ENCODE measurements at places on chromosomes 2 and 18.

DNA sequence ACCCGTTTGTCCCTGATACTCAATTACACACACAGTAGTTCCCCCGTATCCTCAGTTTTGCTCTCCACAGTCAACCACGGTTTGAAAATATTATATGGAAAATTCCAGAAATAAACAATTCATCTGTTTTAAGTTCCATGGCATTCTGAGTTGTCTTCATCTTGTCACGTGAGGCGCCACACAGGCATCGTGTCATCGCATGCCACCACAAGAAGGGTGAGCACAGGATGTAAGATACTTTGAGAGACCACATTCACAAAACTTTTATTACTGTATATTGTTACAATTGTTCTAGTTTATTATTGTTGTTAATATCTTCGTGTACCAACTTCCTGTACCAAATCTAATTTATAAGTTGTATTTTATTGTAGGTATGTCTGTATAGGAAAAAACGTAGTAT lies 17.7 kb downstream of the ADNP2 start:
- no peak for DNase-seq

DNA sequence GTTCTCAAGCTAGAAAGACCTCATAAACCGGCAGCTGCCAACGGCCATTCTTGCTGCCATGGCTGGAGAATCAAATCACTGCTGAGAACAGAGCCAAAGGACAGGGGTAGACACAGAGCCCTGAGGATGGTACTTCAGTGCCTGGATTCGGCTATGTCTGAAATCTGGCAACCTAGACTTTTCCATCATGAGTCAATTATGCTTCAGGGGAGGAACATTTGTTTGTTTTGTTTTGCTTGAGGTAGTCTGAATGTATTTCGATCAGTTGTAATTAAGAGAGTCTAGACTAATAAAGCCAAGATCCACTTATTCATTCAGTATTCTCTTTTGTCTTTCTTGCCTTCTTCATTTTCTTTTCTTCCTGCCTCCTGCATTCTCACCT lies 122.8 kb upstream of the SH3BP4 start:
- DNase-seq, result no peak

DNA sequence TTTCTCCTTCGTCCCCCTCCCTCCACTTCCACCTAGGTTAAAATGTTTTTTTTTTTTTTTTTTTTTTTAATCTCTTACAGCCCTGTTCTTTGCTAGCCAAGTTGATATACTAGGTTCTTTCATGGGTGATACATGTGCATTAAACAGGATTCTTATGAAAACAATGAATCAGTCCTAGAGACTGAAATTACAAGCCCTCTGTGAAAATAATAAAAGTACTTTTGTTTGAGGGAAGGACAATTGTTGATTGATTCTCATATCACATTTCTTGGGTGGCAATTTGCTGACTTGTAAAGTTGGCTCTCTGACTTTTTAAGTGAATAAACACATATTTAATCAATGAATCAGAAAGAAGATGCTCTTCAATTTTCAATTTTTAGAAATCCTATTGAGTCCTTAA lies 639.9 kb downstream of the LRP1B start:
- DNase-seq, result no peak

DNA sequence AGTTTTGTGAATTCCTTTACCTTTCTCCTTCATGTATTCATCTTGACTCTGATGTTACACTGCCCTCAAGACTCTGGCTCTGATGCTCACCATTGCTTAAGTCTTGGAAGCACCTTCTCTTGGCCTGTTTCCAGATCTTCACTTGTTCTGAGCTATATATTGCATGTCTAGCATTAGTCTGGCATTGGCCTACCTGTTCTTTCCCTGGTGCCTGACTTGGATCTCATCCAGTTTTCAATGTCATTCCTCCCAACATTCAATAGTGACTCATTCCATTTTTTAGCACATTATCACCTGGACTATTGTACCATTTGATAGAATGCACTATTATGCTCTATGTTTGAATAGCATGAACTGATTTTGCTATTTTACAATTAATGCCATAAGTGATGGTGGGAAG lies 127.3 kb upstream of the NYAP2 start:
- no peak for DNase-seq

GRCh38 chr2:239252801-239253200 lies 148.0 kb downstream of the HDAC4 start:
- DNase-seq, result no peak

DNA sequence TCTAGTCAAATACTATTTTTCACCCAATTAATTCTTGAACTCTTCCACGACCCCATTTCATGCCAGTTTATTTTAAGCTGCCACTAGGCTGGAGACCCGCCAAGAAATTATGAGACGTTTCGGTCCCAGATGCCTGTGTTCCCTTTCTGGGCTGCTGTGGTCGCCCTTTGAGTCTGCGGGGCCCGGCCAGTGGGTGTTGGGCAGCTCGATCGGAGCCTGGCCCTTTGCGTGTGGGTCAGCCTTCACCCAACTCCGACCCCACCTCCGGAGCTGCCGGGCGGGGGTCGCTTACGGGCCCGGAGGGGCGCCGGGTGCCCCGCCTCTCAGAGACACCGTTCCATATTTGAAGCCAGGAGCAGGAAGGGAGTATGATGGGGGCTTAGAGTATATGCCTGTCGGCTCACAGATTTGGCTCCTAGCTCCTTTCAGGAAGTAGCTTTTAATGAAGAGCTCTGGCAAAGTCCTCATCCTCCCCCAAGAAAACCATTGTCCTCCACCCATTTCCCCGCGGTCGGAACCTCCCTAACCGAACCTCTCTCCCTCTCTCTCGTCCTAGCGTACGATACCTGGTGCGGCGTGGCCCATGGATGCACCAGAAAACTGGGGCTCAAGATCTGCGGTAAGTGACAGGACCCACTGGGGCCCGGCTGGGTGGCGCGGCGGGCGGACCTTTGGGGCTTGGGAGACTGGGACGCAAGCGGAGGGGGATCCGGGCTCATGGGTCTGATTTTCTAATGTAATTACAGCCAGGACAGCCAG lies 5.0 kb downstream of the GAD1 start:
- no peak for DNase-seq

- DNase-seq, result no peak
These were observed 117.1 kb downstream of the CAPN13 start for GRCh38 chr2:30690126-30690561.

DNA sequence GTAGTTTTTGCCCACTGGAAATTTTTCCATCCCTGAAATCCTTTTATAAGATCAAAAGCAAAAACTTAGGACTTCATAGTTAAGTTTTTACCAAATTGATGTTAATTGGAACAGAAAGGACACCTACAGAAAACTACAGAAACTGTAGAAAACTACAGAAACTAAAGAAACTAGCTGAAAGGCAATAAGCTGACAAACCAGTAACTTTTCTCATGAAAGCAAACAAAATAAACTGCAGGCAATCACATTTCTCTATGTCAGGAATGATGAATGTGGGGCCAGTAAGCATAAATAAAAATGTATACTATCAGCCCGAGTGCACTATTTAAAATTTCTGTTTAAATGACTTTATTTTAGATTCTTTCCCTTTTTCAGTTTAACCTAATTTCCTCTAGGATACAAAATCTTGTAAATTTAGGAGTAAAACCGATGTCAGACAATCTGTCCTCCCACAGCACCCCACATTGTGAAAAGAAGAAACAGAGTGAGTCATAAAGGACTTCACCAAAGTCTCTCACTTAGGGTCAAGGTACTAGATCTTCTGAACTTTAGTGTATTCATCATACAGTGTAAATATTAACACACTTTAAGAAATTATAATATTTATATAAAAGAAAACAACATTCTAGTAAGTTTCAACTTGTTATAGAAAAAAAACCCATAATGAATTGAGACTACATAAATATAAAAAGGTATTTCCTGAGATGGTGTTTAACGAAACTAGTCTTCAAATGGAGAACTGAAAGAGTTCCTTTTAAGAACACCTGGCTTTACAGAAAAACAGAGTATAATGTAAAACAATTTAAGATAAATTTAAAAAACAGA lies 46.6 kb downstream of the USP40 start:
- DNase-seq, result no peak

DNA sequence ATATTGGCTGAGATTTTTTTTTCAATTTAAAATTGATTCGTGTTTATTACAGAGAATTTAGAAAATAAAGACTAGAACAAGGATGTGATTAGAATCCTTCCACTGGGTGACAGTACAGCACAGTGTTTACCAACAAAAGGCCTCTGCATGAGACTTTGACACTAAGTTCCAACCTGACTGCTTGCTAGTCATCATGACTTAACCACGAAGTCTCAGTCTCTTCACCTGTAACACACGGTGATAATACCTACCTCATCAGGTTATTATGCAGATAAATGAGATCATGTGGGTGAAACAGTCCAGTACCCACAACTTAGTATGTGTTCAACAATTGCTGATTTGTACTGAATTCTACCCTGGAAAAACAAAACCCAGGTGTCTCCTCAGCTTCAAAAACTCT lies 151.2 kb downstream of the STK39 start:
- DNase-seq, result no peak

DNA sequence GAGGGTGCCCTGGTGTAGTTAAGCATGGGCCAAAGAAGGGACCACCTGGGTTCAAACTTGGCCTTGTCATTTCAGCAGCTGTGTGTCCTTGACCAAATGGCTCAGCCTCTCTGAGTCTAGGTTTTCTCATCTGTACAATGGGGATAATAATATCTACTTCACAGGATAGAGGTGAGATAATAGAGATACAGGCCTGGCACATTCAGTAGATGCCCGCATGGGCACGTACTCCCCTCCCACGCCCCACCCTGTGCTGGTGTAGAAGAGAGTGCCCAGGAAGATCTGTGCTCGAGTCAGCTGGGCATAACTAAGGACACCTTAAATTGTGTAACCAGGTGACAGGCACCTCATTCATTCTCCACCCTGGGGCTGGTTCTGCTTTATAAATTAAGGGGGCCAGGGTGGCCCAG lies 8.4 kb upstream of the TMEM185B start:
- no peak for DNase-seq

DNA sequence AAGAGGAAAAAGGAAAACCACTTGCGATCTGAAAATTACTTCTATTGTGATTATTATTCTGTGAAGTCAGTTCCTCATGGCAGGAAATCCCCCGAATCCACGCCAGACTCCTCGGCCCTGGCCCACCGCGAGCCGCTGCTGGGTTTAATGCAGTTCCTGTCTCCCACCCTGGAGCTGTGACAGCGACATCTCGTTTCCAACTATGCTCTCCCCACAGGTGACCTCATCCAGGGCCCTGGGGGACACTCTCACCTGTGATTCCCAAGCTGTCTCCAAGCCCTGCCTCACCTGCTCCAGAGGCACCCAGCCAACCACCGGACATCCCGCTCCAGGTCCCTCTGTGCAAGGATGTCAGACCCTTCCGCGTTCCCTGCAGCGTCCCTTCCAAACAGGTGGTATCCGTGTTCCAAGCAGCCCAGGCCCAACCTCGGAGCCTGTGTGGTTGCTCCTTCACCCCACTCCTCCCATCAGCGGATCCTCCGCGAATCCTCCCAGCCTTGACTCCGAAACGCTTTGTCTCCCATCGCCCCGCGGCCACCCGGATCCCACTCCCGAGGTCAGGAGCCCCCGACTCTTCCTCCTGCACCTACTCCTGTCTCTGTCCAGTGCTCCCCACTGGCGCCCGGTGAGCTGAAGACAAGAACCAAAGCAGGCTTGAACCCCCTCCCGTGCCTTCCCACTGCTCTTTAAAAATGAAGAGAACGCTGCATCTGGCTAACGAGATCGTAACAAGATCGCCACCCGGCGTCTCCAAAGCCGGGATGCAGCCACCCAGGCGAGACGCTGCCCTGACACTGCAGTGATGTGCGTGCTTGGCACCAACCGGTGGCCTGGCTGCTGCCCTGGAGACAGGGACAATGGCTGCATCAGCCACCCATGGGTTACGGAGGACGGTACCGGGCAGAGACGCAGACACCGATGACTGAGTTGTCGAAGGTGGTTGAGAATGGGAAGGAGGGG lies 96.5 kb downstream of the NDUFA10 start:
- no peak for DNase-seq

DNA sequence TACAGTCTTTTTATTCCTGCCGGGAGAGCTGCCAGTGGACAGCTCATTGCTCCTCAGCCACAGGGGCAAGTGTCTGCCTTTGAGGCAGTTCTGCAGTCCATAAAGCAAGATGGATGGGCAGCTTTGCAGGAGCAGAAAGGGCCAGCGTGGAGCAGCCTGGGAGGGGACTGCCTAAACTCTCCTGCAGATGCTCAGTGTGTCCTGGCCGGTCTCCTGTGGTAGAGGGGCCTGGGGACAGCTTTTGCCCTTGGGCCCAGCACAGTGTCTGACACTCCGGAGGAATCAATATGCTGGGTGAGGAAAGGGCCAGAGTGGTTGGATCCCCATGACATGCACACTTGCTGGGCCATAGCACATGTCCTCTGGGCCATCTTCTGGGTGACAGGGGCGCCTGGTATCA lies 65.7 kb upstream of the DAPL1 start:
- no peak for DNase-seq

DNA sequence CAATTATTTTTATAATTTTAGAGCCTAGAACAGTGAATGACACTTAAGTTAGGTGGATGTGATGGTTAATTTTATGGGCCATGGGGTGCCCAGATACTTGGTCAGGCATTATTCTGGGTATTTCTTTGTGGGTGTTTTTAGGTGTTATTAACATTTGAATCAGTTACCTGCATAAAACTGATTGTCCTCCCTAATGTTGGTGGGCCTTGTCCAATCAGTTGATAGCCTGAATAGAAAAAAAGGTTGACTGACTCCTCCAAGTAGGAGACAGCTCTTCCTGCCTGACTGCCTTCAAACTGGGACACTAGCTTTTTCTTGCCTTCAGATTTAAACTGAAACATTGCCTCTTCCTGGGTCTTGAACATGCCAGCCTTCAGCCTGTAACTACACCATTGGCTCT lies 312.9 kb upstream of the FIGN start:
- DNase-seq, result no peak

DNA sequence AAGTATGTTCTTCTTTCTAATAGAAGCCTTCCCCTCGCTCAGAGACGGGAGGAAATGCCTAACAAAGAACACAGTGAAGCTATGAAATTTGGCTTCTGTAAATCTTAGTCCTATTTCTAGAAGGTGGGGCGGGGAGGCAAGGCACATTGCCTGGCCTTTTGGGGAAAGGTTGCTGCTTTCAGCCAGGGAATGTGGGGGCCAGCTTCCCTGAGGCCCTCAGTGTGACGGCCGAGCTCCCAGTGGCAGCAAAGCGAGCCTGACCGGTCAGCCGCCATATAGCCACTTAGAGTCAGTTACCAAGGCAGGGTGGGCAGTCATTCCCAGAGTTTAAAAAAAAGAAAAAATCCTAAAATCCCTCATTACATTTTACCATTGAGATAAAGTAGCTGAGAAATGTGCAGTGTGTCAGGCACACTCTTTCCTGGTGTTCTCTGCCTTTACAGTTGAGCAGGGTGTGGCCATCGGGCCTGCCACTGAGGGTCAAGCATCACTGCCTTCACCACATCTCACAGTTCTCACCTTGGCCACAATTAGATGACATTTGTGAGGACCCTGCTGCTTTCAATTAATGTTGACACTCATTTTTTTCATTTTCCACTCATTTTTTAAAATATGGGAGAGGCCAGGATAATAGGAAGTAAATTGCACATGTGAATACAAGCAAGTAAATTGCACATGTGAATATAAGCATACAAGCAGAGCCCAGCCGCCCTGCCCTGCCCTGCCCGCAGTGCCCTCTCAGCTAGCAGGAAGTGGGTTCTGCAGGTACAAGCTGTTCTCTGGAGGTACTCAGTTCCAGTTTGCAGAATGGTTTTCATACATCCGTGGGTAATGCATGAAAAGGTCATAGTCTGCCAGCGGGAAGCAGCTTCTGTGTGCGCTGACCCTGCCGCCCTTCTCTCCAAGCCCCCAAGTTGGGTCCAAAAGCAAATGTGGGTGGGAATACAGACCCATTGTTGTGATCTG lies 76.9 kb downstream of the WDSUB1 start:
- DNase-seq, result no peak
